ENCODE measurements at places on chromosomes 12 and 14.

- no peak for DNase-seq
Measured at GRCh38 chr12:51822261-51822616, 26.3 kb downstream of the FIGNL2 start.

GRCh38 chr12:19373586-19373985, 65.7 kb upstream of the AEBP2 start:
- no peak for DNase-seq

DNA sequence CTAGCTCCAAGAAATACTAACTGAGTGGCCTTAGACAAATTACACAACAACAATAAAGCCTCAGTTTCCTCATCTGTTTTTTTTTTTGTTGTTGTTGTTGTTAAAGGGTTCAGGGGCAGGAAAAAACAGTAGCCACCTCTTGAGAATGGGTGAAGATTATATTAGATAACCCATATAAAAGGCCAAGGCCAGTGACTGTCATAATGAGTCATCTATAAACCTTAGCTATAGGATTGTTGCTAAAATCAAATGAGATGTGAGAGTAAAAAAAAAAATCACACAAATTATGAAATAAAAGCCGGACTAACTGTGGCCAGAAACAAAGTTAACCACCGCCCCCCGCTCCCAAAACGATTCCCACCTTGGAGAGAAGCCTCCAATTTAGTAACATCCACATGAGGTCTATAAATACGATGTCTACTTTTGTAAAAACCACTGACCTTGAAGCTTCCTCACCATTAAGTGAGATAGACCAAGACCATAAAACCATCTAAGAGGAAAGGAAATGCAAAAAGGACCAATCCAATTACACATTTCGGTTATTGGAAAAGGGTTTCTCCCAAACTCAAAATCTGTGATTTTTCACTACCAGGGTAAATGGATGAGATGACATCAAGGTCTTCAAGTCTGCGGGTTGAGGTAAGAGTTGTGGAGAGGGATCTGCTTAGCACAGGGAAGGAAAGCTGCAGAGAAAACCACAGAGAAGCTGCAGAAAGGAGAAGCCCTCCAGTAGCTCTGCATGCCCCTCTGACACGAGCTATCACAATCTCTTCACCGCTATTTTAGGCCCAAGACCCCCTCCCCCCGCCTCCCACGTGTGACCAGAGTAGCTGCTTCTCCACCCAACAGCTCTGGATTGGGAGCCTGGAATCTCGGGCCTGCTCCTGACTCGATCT, 1.0 kb downstream of the NAA25 start:
- DNase-seq: no peak

- no peak for DNase-seq
Measured at GRCh38 chr12:98121963-98122362, 393.4 kb upstream of the TMPO start.

DNA sequence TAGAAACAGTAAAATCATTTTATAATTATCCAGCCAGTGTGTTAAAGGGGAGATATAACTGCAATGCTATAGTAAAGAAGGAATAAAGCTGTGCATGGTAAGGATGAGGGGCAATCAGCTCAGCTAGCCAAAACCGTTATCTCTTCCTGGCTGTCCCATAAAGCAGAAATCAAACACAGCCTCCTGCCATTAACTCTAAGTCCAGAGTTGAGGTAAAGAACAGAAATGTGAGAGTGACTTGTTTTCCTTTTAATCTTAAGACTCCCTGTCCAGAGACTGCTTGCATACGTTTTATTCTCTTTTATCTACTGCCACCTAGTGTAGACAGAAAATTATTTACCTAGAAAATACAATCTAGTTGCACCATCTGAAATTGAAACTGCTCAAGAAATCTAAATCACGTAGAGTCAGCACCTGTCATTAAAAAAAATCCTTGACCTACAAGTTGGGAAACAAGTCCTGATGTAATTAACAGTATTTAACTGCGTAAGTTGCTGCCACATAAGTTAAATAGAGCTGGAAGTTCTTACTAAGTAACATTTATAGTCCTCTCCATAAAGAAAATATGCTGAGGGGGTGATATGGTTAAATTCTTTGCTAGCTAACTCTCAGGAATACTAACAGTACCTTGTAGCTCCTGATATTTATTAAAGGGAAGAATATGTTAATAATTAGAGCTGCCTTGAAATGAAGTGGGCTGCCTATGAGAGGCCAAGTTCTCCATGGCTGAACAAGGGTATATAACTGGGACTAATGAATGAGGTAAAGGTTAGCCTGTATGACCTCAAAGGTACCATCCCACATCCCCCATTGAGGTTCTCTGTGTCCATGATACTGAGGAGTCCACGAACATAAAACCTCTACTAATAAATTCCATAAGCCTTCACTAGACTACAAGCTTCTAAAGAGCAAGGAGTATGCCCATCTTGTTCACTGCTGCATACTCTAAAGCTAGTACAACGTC, 62.7 kb downstream of the GALNT4 start:
- DNase-seq: no peak

DNA sequence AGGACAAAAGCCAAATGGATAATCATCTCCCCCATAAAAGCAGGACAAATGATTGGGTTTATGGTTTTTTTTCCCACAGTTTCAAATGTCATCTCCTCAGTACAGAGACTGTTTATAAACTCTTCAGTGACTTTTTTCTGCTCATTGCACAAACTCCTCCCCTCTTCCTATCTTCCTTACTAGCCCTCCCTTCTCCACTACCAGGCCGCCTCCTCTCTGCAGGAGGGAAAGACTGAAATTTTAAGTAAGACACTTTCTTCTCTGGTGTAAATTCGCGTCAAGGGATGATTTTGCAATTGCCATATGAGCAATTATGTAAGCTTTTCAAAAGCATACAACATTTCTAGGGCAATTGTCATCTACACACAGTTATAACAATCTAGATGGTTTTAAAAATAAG, 37.0 kb downstream of the BTG1 start:
- DNase-seq: no peak

GRCh38 chr14:71988939-71989338, 56.7 kb downstream of the RGS6 start:
- no peak for DNase-seq

GRCh38 chr14:101721951-101722661, 39.4 kb upstream of the PPP2R5C start:
- DNase-seq: no peak

All from GM12891 (cell line).